Tibial artery (tissue), 4 donors: ENCODE measurements at places on chromosomes 7 and 10.

GRCh38 chr7:2819161-2819953, 24.8 kb downstream of the GNA12 start:
- no peak for DNase-seq

GRCh38 chr10:85311613-85312337, 983.4 kb downstream of the CCSER2 start:
- DNase-seq = no peak

GRCh38 chr10:7027913-7028808, 382.7 kb downstream of the SFMBT2 start:
- DNase-seq = no peak

DNA sequence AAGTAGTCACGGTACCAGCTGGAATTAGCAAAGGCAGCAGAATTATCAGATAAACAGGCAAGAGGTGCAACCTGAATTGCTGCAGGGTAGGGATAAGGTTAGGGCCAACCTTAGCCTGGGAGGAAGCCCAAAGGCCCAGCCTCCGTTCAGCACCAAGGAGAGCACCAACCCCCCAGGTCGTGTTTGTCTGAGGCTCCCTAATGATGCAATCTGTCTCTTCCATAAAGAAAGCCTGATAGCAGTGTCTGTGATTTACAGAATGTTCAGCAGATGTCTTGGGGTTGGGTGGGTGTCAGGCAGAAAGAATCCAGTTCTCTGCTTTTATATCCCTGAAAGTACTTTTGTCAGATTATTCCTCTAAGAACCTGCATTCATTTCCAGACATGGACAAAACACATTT, 328.4 kb upstream of the AOAH start:
- DNase-seq = no peak

DNA sequence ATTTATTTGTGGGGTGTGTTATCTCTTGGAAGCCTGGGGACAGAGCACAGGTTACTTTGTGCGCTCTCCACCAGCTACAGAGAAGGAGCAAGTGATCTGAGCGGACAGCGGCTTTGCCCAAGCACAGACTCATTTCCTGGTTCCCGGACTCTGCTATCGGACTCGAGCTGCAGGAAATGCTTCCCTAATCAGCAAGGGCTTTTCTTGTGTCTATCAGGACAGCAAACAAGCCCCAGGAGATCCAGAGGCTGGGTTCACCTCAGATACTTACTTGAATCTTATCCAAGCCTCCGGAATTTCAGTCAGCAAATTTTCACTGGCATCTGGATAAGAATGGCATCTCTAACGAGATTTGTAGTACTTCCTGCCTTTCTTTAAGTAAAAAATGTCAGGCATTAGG, 27.8 kb downstream of the MRC1 start:
- peak; percentile 41 for DNase-seq

GRCh38 chr10:29256019-29256418, 32.9 kb upstream of the LYZL1 start:
- no peak for DNase-seq

DNA sequence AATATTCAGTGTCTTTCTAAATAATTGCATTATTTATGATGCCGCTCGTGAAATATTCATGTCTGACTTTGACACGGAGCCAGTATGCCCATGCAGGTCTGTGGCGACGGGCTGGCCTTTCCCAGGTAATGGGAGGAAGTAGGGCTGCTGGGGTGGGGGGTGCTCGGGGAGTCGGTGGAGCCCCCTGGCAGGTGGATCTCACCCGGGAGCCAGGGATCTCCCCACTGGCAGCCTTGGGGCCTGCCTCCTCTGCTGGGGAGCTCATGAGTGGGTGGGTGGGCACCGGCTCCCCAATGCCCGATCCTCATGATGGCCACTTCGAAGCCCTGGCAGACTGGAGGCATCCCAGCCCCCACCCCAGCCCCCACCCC, 52.8 kb downstream of the PWWP2B start:
- no peak for DNase-seq

- DNase-seq = no peak
Observed at GRCh38 chr10:4147245-4147644, 362.2 kb upstream of the KLF6 start.

- no peak for DNase-seq
Observed at GRCh38 chr10:132136097-132136521, 50.6 kb upstream of the DPYSL4 start.

- DNase-seq = no peak
Observed at GRCh38 chr7:149422914-149423301, 38.0 kb downstream of the ZNF777 start.

- no peak for DNase-seq
Observed at GRCh38 chr7:114432703-114433102, 18.1 kb downstream of the FOXP2 start.

DNA sequence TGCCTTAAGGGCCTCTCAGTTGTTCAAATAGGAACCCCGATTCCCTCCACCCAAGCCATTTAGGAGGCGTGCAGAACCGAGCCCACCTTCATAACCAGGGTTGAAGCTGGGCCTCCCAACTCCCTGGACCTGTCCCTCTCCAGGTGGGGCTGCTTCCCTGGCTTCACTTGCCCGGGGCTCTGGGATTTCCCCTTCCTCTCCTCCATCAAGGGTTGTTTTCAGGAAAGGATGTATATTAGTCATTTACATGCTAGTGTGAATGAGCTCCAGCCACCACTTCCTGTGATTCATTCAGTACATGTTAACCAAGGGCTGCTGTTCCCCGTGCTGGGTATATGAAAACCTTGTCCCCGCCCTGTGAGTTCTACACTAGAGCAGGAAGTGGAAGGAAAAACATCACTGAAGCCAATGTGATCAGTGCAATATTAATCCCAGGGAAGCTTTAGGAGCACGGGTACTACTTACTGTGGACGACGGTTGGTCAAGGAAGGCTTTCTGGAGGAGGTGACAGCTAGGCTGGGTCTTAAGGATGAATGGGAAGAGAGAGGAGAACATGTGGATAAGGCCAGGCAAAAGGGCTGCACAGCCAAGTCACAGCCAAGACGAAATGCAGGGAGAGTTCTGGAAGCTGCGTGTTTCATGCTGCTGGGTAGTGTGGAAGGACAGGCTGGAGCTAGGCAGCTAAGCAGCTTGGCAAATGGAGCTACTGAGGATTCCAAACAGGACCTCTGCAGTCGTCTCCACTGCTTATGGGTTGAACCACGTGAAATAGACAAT, 150.1 kb upstream of the SHH start:
- no peak for DNase-seq

DNA sequence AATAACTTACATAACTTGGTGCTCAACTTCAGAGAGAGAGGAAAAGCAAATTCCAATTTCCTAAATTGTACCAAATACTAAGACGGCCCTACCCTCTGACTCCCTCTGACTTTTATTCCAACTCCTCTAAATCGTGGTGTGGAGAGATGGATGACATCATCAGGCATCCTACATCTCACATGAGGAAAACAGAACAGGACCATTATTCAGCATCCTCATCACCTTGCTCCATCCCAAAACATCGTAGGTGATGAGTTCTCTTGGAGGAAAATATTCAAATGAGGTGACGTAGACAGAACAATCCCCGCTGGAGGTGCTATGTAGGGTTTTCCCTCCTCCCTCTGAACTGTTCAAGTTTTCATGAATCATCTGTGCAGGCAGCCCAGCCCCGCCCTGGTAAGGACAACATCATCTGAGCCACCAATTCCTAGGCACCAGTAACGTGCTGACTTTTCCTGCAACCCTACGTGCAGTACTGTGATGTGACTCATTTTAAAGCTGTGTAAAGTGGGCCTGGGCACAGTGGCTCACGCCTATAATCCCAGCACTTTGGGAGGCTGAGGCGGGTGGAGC, 167.2 kb downstream of the CALN1 start:
- no peak for DNase-seq

GRCh38 chr10:99828464-99828863, 46.0 kb downstream of the ABCC2 start:
- no peak for DNase-seq

GRCh38 chr7:55083206-55083605, 64.4 kb downstream of the EGFR start:
- DNase-seq = no peak

- DNase-seq = peak; percentile 90
Observed at GRCh38 chr10:3852147-3852904, 67.3 kb upstream of the KLF6 start.

DNA sequence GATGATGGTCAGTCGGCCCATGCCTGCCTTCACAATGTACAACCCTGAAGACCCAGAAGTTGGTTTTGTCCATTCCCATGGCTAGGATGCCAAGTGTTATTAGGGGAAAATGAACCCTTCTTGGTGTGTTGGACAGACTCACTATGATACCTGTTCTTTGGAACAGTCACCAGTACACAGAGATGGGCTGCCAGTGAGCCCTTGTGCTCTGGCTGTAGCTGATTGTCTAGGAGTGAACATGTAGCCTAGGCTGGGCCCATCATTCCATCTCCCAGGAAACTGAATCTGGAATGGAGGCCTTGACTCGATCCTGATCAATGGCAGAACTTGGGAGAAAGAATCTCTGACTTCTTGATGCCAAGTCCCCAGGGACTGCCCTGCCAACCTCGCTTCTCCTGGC, 188.9 kb downstream of the EVX1 start:
- no peak for DNase-seq

DNA sequence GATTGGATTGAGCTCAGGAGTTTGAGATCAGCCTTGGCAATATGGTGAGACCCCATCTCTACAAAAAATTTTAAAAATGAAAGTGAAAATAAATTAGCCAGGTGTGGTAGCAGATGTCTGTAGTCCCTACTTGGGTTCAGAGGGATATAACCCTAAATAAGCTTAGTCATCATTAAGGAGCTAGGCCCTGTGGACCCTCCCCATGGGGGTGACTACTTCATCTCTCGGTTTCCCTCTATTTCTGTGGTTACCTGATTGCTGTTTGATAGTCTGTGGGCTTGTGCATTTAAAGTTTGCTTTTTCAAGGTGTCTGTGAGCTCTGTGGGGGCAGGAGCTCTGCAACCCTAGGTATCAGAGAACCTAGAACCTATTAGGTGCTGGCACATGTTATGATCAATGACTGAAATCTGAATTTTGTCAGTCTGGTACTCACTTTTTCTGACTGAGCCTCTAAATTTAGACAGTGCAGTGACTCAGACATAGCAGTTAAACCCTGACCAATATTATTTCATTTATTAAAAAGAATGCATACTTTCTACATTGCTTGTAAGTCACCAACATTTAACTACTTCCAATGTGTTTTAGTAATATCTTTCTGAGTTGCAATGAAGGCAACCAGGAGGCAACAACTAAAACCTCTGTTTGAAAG, 8.1 kb upstream of the CUZD1 start:
- DNase-seq = no peak

- DNase-seq = no peak
Observed at GRCh38 chr10:126392469-126392868, 4.2 kb upstream of the ADAM12 start.

GRCh38 chr10:125778556-125778955, 2.9 kb upstream of the MMP21 start:
- DNase-seq = no peak

DNA sequence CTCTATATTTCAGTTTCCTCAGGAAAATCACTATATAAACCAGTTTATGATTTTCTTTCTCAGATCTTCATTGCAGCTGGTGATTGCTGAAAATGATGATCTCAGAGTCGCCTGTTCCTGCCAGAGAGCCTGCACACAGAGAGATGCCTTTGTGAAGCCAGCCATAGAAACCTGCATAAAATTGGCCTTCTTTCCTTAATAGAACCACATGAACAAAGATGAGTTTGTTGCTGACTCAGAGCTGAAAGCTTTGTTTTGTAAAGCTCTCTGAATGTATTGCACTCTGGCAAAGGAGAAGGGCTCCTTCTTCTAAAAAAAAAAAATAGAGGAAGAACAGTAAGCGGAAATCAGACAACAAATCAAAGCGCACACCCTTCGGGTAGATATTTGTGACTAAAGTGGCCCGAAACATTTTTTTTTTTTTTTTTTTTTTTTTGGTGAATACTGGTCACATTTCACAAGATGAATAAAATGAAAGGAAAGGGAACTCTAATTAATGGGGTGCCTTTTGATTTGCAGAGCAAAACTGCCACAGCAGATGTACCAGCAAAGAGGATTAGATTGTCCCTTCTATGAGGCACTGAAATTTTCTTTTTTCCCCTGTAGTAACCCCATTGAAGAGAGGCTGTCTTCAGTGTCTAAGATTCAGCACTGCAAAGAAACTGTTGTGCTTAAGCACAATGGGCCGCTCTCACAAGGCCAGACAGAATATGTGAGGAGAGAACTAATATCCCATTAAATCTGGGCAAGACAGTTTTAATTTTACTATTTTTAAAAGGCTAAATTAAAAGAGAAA, 75.1 kb upstream of the PTPRZ1 start:
- DNase-seq = no peak

- no peak for DNase-seq
Observed at GRCh38 chr10:42929993-42930392, 146.9 kb upstream of the RET start.
